ENCODE measurements at places on chromosomes 3 and 15.
A peak's percentile ranks its signal among the peaks of the same experiment; 100 is the strongest.

GRCh38 chr15:29889542-29890329 is 67.5 kb upstream of the TJP1 start:
- peak; percentile 19 for DNase-seq

DNA sequence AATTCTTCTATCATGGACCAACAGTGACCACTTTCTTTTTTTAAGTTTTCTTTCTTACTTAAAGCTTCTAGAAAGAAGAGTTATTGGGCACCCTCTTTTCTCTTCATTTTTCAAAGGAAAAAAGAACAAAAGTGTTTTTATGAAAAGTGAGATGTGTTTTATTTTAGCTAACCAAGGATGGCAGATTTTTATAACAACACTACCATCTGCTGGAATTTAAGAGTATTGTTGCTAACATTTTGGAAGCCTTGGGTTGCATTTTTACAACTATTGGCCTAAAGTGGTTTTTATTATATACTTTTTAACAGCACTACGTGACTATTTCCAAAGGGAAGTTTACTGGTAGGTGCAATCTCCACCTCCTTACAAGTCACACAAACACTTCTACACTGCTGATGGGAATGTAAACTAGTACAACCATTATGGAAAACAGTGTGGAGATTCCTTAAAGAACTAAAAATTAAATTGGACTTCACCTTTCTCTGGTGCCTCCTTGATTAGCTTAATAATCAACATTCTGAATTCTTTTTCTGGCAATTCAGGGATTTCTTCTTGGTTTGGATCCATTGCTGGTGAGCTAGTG is 237.7 kb upstream of the AGTR1 start:
- peak; percentile 27 for DNase-seq

DNA sequence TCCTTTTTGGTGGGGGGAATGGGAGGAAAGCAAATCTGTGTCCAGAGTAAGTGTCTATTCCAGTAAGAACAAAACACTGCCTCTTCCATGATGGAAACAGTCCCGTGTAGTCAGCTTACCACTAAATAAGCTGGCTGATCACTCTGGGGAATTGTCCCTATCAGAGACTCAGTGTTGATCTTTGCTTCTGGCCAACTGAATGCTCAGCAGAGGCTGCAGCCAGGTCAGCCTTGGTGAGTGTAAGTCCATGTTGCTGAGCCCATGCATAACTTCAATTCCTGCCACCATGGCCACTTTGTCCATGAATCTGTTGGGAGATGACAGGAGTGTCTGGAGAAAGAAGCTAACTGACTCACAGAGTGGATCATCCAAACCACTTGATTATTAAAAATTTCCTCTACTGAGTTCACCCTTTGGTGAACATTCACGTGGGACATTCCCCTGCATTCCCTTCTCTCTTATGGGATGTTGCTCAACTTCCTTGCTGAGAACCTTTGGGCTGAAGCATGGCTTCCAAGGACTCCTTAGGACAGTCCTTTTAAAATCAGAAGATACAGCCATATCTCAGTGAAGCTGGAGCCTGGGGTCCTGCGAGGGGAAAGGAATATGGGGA is 33.9 kb upstream of the XCR1 start:
- no peak for DNase-seq

GRCh38 chr3:161142486-161142885 is 37.3 kb upstream of the B3GALNT1 start:
- peak; percentile 81 for DNase-seq

GRCh38 chr3:5462086-5462485 is 274.6 kb downstream of the EDEM1 start:
- DNase-seq: no peak

DNA sequence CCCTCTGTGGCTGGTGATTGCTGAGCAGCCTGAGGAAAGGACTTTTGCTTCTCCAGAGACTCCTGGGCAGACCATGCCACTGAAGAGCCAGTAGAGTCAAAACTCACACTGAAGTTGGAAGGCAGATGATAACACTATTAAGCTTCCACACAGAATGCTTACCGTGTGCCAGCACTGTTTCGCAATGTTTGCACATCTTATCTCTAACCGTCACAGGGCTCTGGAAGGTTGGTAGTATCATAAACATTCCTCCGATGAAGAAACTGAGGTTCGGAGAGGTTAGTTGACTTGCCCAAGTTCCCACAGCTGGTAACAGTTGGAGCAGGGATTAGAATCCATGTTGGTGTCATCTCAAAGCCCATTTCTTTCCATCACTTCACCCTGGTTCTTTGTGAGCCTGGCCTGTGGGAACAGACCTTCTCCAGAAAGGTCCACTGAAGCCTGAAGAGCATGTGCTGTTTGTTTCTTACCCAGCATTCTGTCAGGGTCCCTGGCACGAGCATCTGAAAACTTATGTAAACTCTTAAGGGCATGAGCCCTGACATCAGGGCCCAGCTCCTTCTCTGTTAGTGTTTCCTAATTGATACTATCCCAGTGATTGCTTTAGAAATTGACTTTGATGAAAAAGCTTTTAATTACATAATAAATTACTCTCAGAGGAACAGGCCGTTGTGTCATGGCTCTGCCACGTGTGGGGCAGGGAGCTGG is 77.0 kb upstream of the PRR23C start:
- DNase-seq: peak; percentile 13

DNA sequence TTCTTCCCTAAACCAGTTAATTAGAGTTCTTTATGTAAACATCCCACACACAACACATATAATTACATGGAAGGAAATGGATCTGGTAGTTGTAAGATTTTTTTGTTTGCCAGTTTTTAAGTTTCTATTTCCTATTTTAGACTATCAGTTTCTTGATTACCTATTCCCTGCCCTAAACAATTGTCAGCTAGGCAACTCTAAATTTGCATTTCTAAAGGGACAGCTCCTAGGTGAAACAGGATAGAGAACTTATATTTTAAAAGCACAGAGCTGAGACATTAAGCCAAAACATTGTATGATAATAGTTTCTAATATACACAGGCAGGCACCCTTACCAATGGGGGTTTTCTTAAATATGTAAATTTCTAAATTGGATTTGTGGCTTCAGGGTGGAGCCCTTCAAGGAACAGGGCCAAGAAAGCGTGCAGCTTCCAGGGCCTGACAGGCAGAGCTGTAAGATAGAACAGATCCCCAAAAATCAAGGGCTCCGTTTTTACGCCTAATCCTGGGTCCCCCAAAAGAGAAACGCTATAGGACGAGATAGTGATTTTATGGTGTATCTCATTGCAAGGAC is 8.9 kb downstream of the LEKR1 start:
- no peak for DNase-seq

DNA sequence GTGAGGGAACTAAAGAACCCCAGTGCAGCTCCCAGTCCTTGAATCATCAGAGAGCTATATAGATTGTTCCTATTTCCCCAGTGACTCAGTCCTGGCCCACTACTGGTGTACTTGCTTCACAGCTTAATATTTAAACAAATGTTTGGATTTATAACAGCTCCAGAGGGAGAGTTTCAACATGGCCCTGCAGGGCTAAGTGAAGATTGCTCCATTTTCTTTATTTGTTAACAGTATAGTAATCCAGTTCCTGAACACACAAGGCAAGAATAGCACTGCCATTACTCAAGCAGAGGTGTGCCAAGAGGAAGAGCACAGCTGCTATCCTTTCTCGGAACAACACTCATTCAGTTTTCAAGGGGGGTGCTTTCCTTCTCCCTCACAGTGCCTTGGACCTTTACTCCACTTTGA is 6.5 kb downstream of the SQOR start:
- DNase-seq: peak; percentile 89

- DNase-seq: no peak
These were observed 27.3 kb downstream of the CCDC33 start for GRCh38 chr15:74263466-74263865.

GRCh38 chr3:148218222-148218621 is 479.5 kb upstream of the AGTR1 start:
- DNase-seq: peak; percentile 69

DNA sequence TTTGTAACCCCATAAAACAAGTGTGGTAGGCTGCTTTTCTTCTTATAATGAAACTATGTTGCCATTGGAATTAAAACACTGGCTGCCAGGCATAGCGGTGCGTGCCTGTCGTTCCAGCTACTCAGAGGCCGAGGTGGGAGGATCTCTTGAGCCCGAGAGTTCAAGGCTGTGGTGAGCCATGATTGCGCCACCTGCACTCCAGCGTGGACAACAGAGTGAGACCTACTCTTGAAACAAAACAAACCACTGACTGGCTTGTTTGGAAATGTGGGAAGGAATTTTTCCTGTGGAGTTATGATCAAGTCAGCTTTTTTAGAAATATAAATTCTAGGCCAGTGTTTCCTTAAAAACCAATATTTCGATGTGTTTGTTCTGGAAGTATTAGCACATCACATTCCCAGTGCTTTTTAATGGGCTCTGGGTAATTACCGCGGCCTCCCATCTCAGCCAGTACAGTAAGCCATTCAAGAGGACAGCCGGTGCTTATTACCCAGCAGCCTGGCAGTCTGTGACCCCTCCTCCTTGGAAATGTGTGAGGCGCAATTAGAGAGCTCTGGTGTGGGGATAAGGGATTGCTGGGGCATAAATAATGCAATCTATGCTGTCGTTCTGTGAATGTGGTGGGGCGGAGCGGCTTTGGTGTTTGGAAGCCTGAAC is 58.3 kb upstream of the TRAK1 start:
- peak; percentile 93 for DNase-seq

DNA sequence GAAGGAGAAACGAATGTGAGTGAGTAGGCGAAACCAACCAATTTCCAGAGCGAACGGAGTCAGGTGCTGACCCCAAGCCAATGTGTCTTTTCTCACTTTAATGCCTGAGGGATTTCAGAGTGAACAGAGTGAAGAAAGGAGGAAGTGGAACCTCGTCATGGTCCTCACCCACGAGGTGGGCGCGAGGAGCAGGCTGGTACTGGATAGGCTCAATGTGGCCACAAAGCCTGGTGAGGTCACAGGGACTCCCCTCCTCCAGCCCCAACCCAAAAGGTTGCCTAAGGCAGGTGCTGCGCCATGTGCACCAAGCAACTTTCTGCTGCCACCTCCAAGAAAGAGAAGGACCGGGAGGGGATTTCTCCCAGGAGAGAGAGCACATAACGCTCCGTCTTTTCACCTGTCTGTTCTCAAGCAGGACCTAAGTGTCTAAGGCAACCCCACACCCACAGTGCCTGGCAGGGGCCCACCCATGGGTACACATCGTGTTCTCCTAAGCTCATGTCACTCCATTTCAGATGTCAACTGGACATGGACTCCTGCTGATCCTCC is 3.8 kb downstream of the NRROS start:
- DNase-seq: no peak

GRCh38 chr15:35854316-35854715 is 308.4 kb upstream of the DPH6 start:
- DNase-seq: no peak

DNA sequence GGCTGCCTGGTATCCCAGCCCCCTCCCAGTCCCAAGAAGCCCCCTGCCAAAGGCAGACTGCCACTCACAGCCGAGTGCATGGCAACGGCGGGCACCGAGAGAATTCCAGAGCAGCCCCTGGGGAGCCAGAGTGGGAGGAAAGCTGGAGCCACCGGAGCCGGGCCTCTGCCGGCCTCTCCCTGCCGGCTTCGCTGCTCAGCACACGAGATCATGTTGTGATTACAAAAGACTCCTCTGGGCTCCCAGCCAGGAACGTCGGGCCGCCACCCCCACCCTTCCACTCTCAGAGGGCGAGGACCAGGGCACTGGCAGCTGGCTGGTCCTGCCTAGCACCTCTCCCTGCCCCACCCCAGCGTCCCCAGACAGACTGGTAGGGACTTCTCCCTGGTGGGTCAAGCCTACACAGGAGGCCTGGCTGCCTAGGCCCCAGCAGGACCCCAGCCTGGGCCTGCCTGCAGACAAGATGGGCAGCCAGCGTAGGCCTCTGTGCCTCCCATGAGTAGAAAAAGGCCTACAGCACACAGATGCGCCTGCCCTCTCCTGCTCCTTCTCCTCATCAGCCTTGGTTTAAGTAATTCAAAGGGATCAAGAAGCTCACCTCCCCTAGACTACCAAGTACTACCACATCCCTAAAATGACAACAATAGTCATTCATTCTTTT is at the start of gene CCDC9B:
TSS of gene CCDC9B (minus strand) at position 200 of the 661 bp plus-strand sequence. CDS start at position 80, 120 bp downstream.
- peak; percentile 97 for DNase-seq

DNA sequence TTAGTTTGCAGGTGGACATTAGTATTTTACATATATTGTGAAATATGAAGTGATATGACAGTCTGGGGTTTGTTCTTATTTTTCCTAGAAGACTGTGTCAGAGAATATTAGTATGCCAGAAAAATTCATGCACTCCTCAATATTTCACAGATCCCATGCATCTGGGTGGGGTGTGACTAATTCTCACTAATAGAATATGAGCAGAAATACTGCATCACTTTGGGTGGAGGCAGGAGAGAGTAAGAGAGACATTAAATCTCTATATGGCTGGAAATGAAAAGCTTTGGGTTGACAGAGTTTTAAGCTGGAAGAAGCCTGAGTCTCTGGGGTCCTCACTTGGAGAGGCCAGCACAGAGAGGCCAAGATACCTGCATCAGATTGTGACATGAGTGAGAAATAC is 101.3 kb upstream of the DPH6 start:
- DNase-seq: no peak

GRCh38 chr3:141401573-141402475 is 33.5 kb downstream of the ZBTB38 start:
- peak; percentile 62 for DNase-seq

DNA sequence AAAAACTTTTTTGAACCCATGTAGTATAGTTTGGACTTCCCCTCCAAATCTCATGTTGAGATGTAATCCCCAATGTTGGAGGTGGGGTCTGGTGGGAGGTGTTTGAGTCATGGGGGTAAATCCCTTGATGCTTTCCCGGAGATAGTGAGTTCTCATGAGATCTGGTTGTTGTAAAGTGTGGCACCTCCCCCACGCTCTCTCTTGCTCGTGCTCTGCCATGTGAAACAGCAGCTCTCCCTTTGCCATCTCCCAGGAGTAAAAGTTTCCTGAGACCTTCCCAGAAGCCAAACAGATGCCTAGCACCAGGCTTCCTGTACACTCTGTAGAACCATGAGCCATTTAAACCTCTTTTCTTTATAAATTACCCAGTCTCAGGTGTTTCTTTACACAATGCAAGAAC is 16.0 kb upstream of the RNU6-1 start:
- DNase-seq: no peak

DNA sequence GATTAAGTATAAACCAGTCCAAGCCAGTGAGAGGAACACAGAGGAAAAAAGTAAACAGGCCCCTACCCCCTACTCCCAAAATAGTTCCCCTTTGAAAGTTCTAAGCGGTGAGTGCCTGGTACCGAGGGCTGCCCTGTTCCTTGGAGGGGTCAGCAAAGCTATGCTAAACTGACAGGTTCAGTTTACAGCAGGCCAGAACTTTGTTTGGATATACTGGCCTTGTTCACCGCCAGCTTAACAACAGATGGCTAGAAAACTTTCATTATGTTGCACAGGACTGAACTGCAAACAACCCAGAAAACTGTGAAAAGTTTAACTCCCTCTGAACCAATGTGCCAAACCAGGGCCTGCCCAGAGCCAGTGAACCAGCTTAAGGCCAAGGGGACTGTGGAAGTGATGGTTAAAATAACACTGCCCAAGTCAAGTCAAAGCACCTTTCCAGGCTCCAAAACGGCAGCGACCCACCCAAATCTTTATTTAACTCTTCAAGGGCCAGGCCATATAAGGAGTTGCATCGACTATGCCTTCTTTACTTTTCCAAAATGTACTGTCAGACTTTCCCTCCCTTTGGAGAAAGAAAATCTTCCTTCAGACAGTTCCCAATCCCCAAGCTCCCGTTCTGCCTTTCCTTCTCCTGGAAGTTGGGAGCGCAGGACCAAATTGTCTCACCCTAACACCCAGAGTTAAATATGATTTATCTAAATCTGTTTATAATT is 448.0 kb downstream of the FOXP1 start:
- DNase-seq: no peak

Data from adipocyte (in vitro differentiated cells).